NT2/D1 (cell line): ENCODE measurements at places on chromosomes 13 and 19.
A peak's percentile ranks its signal among the peaks of the same experiment; 100 is the strongest.

DNA sequence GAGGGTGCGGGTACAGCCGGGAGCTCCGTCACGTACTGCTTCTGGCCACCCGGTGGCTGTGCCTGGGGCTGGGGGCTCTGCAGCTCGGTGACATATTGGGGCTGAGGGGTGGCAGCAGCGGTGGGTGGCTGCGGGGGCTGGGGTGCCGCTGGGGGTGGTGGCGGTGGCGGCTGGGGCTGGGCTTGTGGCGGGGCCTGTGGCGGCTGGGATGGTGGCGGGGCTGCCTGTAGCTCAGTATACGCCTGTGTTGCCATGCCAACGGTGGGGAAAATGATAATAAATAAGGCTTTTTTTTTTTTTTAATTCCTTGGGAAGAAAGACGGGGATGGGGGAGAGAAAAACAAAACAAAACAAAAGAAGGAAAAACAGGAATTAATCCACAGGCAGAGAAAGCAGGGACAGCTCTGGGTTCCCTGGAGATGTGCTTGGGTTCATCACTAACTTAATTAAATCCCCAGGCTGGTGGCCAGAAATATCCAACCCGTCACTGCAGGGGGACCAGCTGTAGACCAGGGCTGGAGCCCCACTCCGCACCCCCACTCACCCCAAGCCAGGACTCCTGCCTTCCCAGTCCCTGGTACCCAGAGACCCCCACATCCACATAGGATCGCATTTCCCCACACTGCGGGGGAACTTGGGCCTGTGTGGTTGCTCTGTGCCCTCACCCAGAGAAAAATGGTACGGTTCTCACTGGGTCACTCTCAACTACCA lies 12.4 kb downstream of the RFX1 start:
- no peak for DNase-seq

DNA sequence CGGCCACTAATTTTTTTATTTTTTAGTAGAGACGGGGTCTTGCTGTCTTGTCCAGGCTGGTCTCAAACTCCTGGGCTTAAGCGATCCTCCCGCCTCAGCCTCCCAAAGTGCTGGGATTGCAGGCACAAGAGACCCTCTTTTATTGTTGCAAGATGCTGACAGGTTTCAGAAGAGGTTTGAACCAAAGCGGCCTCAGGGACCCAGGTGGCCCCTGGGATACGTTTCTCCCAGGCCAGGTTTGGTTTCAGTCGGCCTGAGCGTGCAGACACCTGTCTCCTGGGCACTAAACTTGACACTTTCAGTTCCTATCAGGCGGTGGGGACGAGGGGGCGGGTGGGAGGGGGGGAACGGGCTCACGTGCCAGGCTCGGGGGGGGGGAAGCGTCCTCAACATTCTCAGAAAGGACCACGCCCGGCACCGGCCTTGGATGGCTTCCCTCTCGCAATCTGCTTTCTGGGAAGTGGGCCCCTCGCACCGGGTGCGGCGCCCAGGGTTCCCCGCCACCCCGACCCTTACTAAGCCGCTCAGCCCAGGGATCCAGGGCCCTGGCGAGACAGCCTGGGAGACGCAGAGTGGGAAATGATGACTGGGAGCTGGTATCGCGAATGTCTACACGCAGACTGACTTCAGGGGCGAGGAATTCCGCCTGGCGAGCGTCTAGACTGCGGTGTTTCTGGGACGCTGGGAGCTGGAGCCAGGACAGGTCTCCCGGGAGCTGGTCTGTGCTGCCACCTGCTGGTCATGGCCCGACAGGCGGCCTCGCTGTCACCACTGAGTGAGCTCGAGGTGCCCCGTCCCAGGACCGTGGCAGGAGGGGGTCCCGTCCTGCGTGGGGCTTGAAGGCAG lies 91.6 kb downstream of the GNG7 start:
- DNase-seq = peak; percentile 85

DNA sequence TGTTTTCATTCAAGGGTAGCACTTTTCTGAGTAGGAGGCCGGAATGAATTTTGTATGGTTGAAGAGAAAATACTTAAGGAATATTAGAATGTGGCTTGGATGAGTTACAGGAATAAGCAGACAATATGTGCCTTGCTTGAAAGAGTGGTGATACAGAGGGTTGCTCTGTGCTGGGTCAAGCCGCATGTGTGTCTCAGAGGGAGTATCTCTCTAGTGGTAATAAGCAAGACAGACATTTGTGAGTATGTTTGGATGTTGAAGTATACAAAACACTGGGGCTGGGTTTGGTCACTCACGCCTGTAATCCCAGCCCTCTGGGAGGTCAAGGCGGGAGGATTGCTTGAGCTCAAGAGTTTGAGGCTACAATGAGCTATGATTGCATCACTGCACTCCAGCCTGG lies 103.9 kb downstream of the LMO7 start:
- no peak for DNase-seq

DNA sequence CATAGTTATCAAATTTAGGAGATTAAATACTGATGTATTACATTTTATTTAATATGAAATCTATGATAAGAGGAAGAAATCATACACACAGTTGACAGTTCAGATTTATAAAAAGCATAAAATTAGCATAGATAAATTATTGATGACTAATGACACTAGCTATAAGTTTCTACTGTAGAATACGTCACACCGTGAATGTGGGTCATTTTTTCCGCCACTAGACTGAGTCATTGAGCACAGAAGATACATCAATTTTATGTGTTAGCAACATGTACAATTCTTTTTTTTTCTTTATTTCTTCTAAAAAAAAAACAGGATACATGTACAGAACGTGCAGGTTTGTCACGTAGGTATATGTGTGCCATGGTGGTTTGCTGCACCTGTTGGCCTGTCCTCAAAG lies 22.2 kb downstream of the AP2S1 start:
- no peak for DNase-seq

DNA sequence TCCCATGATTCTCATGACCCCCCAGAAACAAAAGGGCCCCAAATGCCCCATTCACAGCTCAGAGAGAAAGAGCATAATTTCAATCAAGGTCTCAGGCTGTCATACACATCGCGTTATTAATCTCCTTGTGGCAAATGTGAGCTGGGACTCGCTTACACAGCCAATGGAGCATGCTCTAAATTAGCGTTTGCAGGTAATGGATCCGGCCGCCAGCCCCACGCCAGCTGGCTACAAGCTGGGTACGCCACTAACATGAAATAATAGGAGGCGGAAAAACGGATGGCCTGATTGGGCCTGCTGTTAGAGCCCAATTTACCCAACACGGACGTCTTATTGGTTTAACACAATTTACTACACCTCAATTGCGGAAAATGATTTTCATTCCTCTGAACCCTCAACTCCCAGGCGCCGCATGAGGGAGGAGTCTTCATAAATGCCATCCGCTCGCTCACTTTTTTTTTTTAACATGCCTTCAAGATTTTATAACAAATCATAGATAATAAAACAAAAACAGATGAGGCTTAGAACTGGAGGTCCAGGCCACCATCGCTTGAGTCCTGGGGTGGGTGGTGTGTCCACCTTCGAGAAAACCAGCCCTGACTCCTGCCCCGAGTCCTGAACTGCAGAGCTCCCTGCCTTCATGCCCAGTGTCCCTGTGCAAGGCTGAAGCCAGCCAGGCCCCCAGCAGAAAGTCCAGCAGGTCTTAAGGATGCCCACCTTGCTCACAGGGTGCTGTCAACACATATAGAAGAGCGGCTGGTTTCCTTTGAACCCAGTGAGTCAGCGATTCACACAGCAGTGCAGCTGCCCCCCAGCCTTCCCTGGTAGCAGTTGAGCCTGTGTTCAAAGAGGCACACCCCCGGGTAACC lies 62.1 kb downstream of the PEPD start:
- DNase-seq = no peak

DNA sequence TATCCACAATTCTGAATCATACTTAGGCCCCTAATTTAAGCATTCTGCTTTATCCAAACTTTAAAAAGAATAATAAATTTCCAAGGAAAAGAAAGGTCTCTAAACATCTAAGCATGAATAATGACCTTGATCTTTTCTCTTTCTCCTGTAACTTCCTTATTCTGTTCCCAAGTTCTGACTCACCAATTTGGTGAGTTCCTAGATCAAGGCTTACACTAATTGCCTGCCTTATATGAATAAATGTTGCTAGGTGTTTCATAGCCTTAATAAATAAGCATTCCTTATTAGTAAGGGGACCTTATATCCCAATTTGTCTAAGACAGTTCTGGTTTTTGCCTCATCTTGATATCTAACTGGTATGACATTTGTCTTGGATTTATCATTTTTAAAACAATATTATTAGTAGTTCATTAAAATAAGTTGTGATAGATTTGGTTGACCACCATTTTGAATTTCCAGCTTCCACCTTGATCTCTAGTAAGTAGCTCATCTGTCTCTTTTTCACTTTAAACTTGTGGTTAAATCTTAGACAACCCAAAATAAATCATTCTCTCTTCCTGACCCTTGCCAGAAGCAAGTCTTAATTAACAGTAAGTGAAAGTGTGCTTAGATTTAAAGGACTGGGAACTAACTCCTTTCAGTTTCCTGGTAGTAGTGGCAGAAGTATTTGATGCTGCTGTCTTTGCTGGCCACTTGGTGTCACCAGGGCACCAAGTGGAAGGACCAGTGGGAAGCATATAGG lies 121.2 kb upstream of the MLNR start:
- DNase-seq = no peak

DNA sequence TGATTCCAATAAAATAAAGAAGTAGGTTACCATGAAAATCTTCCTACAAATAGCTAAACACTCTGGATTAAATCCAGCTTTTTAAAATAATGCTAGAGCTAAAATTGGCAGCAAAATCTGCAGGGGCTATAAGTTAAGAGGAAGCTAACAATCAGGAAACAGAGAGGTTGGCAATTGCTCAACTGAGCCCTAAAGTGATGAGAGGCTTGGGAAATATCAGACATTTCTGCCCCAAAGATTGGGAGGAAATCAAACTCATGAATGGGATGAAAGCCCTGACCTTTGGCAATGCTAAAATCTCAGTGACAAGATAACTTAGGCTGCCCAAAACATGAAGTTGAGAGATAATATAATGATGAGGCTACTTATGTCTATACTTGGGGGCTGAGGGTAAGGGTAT lies 1437.9 kb downstream of the EFNB2 start:
- no peak for DNase-seq

GRCh38 chr13:21371011-21371410 lies 88.1 kb downstream of the ZDHHC20 start:
- DNase-seq = no peak

DNA sequence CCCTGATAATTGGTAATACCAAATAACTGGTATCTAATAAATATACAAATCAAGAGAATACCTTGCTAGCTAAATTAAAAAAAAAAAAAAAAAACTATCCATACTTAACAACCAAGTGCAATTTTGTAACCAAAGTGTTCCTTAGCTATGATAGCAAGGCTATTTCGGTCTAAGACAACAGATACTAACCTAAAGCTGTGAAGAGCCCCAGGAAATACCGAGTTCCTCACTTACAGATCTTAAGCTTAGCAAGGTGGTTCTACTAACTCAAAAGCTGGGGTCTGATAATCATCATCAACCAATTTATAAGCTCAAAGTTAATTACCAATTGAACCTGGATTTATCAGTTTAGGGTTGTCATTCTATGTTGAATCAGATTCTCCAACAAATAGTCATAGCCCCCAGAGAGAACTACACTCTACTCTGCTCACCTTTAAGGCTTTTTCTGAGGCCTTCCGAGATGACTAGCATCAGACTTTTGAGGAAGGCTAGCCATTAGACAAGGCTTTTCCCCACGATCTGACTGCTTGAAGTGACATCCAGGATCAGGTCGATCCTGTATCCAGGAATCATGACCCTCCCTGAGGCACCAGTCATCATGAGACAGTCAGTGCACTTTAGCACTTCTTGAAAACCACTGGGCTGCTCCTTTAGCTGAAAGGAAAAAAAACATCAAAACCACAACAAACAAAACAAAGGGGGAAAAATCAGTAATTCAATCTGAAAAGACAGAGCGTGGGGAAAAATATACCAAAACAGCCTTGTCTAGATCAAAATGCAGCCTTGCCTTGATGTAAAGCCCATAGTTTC lies 31.9 kb downstream of the INTS6 start:
- DNase-seq = no peak

DNA sequence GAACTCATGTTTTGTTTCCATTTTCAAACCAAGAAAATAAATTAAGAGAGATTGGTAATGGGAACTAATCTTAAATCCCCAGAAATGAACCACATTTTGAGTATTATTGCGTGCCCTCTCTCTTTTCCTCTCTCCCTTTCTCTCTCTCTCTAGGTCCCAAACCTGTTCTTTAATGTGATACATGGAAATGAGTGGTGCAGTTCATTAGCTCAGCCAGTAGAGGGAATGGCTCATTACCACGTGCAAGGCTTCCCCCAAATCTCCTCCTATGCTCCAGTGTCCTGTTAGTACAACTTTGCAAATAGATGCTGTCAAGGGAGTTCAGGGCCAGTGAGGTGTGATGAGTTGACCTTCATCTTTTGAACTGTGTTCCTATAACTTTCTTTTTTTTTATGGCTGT lies 178.4 kb downstream of the FGF9 start:
- peak; percentile 18 for DNase-seq

DNA sequence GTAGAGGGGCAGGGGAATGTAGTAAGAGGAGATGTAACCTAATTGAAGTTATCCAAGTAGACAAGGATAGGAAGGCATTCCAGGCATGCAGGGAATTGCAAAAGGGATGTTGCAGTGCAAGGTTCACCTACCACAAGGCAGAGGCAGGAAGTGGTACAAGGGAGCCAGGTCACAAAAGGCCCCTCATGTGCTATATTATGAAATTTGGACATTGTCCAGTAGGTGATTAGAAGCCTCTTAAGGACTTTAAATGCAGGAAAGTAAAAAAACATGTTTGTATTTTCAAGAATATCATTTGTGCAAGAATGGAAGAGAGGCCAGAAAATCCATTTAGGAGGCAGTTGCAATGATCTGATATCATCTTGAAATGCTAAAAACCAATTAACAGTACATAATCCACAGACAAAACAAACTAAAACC lies 111.4 kb downstream of the FRY start:
- DNase-seq = peak; percentile 11

DNA sequence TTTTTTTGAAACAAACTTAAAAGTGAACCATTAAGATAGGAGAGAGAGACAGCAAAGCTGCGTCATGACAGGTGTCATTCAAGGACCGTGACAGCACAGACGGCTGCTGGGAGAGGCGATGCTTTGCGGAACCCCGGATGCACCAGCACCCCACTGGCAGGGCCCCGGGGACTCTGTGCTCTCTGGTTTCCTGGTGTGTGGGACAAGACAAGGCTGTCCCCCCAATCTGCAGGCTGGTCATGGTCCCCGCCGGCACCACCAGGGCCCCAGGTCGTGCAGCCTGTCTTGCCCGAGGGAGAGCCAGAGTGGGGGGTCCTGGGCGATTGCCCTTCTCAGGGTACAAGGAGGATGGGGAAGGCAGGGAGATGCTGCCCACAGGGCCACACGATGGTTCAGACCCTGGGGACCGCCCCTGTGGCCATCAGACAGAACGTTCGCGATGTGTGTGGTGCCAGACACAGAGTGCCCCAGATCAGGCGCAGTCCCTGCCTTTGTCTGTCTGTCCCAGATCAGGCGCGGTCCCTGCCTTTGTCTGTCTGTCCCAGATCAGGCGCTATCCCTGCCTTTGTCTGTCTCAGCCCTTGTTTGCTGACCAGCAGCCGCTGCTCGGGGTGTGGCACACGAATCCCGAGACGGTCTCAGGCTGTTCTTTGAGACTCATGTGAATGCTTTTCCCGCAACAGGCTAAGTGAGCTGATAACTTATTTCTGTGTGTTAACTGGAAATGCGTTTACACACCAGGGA lies 36.1 kb downstream of the ADPRHL1 start:
- DNase-seq = no peak
